ENCODE measurements at places on chromosomes 2 and 18.

DNA sequence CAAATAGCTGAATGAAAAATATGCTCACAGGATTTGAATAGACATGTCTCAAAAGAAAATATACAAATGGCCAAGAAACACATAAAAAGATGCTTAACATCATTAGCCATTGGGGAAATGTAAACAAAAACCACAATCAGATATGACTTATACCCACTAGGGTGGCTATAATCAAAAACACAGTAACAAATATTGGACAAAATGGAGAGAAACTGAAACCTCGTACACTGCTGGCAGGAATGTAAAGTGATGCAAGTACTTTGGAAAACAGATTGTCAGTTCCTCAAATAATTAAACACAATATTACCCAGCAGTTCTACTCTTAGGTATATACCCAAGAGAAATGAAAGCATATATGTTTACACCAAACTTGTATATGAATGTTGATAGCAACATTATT lies 213.0 kb downstream of the PHLPP1 start:
- DNase-seq = no peak

- no peak for DNase-seq
Observed at GRCh38 chr2:238445409-238446190, 18.9 kb downstream of the ASB1 start.

DNA sequence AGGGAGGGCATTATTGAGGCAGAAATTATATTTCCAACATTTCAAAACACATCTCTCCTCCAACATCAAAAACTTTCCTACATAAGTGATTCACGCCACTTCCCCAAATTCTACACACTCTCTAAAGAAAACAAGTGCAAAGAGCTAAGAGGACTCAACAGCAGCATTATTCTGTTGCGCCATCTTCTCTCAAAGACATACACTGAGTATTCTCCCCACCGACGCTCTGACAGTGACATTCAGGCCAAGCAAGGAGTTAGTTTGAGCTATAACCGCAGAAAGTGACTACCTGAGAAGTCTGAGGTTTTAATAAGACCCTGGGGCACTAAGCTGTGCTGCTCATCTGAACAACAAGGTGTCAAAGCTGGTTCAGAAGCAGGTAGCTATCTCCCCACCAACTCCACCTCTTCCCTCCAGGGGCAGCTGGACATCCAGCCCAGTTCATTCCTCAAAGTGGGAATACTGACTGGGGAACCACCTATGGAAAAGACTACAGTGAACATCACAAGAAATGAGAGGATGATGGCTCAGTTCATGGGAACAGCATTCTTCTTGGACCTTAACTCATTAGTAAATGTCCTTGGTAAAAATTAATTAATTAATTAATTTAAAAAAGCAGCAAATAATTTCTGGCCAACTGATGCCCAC lies 309.5 kb upstream of the CCDC68 start:
- no peak for DNase-seq

DNA sequence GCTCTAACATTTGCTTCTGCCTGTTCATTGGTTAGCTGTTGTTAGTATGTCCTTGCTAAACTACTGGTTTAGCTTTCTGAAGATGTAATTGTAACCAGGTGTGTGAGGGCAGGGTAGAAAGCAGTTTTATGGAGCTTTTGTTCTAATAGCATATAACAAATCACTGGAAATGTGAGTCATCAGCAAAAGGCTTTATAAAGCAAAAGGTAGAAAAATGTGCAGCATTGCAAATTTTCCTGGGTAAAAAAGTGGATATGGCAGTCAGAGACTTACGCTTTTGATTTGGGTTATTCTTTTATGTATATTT lies 85.3 kb downstream of the ZNF407 start:
- DNase-seq = no peak

DNA sequence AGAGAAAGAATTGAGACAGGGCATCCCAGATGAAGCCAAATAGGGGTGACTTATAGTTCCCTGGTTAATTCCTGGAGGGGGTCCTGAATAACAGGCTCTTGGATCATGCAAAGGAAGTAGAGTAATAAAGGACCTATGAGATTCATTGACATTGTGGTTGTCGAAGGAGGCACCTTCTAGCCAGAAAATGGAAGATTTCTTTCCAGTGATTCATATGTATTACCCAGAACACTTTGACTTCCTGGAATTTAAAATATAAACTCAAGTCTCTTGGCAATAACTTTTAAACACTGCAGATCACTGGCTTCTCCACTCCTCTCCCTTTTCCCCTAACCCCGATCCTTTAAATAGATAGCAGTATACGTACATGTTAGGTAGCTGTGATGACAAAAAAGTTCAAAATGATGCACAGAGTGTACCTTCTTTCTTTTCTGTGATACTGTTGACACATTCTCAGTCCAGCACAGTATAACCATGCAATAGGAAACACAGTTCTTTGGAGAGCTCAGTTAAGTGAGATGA lies 211.8 kb downstream of the LTBP1 start:
- DNase-seq = no peak

DNA sequence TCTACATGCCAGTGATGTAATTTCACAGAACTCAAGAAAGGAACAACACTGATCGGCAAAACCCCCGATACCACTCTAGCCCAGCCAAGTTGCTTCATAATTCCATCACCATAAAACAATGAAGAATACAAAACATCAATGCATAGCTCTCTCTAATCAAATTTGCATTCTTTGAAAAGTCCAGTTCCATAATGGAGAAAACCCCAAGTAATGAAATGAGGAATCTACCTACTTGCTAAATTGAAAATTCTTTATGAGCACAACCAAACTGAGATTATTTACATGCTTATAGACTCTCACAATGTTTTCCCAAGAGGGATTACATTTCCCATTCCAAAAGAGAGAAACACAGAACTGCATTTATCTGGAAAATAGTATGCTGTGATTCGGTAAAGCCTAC lies 186.5 kb downstream of the NR4A2 start:
- DNase-seq = no peak

GRCh38 chr2:135818937-135819610 lies 17.9 kb downstream of the LCT start:
- DNase-seq = peak; percentile 85

DNA sequence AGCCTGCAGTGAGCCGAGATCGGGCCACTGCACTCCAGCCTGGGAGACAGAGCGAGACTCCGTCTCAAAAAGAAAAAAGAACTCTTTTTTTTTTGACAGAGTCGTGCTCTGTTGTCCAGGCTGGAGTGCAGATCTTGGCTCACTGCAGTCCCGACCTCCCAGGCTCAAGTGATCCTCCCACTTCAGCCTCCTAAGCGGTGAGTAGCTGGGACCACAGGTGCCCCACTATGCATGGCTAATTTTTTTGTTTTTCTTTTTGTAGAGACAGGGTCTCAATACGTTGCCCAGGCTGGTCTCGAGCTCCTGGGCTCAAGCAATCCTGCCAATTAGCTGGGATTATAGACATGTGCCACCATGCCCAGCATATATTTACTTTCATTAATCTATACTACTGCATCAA lies 12.5 kb upstream of the INO80D start:
- no peak for DNase-seq

- DNase-seq = no peak
Observed at GRCh38 chr18:35641467-35641866, 59.9 kb downstream of the GALNT1 start.

- peak; percentile 81 for DNase-seq
Observed at GRCh38 chr2:212686285-212686895, 147.8 kb upstream of the ERBB4 start.

DNA sequence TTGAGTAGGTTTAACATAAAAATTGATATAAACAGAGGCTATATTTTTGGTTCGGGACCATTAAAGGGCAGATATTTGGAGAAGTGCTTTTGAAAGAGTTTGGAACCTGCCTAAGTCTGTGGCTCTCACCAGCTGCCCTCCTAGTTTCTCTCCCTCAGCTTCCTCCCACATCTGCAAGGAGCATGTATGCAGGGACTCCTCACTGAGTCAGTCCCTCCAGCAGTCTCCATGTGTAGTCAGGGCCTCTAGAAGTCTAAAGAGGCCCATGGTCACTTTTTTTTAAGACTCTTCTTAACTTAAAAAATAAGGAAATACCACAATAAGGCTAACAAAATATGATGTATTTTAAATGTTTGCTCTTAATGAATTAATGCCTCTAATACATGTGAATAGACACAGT lies 220.0 kb upstream of the TANK start:
- DNase-seq = no peak

- DNase-seq = no peak
Observed at GRCh38 chr2:239194731-239195317, 206.0 kb downstream of the HDAC4 start.

- DNase-seq = no peak
Observed at GRCh38 chr2:178990533-178991241, 59.2 kb downstream of the CCDC141 start.

- DNase-seq = peak; percentile 17
Observed at GRCh38 chr18:58902961-58903360, 38.3 kb downstream of the ZNF532 start.

DNA sequence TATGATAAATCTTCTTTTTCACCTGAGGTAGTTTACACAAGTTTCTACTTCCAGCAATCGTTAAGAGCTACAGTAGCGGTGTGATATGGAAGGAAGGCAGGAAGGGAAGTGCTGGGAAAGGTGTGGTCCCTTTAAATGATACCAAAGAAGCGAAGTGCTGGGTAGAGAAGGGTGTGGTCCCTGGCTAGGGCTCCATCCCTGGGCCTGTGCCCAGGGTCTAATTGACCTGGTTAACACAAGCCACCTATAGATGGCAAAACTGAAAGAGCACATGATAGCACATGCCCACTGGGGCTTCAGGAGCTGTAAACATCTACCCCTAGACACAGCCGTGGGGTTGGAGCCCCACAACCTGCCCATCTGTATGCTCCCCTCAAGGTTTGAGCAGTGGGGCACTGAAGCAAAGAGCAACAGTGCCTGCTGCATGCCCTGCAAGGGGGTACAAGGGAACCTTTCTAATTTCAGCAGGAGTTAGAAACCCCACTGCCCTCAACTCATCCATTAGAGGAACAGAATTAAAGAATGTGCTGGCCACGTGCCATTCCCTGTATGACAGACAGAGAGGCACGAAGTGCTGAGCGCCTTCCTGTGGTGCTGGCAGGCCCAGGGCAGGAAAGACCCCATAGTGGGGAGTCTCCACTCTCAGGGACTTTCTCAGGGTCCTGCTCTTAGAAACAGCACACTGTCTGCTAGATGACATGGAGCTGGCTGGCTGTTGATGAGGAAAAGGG lies 153.1 kb upstream of the LMAN1 start:
- no peak for DNase-seq

DNA sequence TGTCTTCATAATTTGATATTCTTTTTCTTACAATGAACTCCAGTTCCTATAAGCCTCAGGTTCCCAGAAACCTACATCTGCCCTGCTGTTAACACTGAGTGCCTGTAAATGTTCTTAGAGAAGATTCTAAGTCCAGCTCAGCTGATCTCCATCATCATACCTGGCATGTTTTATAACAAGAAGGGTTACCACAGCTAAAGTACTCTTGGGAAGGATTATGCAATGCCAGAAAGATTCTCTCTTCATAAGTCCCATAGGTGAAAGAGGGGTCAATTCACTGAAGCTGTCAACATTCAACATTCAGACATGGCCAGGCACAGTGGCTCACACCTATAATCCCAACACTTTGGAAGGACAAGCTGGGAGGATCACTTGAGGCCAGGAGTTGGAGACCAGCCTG lies 31.3 kb upstream of the PTPN4 start:
- DNase-seq = no peak

DNA sequence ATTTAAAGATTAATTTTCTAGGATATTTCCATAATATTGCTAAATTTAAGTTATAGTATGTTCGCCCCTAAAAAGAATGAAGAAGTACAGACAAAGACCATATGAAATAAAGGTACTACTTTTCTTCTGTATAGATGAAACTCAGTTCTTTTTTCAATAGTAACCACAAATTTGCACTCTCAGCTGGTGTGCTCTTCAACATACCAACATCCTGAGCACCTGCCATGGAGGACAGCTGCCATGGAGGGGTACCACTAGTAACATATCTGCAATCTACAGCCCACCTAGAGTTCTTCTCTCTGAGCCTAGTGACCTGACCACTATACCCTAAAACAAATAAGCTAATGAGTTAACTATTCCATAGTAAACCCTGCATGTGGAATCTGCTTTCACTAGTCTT lies 36.8 kb upstream of the ERCC3 start:
- no peak for DNase-seq

- no peak for DNase-seq
Observed at GRCh38 chr2:233855345-233855744, 1.0 kb upstream of the HJURP start.

- DNase-seq = no peak
Observed at GRCh38 chr2:139790807-139791752, 1010.9 kb upstream of the NXPH2 start.

DNA sequence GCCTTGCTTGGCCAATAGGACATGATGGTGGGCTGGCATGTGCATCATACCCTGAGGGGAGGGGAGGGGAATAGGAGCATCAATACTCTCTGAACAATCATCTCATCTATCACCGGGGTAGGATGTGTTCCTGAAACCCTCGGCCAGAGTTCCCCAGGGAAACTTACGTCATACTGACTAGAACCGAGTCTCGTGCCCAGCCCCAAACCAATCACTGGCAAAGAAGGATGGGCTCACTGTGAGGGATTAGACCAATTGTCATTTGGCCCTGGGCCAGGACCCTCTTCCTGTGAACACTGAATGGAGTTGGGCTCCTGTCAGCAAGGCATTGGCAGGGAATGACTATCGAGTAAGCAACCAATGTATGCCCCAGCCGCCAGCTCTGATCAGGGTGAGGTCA lies 261.5 kb downstream of the MYCN start:
- no peak for DNase-seq

DNA sequence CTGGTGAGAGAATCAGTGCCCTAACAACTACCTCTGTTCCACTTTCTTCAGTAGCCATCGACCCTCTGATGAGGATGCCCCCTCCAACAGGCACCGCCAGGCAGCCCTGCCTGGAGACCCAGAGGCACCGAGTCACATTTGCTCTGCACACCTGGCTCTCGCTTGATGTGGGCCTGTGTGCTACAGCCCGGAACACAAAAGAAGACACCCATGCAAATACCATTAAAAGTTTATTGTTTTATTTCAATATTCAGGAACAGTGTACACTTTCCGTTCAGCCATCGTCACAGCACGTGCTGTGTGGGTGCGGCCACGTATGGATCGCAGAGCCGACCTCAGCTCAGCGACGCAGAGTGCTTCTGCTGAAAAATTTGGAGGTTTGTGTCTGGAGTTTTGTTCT lies 154.0 kb downstream of the MBP start:
- DNase-seq = peak; percentile 25

DNA sequence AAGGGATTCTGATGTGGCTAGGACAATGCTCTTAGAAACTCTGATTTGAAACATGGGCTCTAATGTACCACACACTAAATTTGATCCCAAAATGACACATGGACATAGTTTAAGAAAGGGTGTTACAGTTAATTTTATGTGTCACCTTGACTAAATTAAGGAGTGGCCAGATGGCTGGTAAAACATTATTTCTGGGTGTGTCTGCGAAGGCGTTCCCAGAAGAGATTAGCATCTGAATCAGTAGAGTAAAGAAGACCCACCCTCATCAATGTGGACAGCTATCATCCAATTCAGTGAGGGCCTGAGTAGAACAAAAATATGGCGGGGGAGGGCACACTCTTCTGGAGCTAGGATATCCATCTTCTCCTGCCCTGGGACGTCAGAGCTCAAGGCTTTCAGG lies 283.1 kb upstream of the CHAC2 start:
- DNase-seq = no peak

GRCh38 chr18:76233876-76234675 lies 261.0 kb downstream of the ZNF516 start:
- no peak for DNase-seq
